ENCODE measurements at places on chromosomes 16 and 17. TPM values are rescaled to one million over a fixed set of nuclear protein-coding genes. Genes with fewer than 3 reads are reported as not detected.

ALOX15 gene
- 0.97 TPM for total RNA-seq

EMC8 gene
- total RNA-seq = 17.8 TPM

NLRP1 gene
- total RNA-seq = 11.3 TPM

HOXB5 gene
- total RNA-seq = not detected

NCBP3 gene
- 19.6 TPM for total RNA-seq

PRSS21 gene
- total RNA-seq = not detected

TRIM72 gene
- 4.6 TPM for total RNA-seq

CLEC10A gene
- 1.4 TPM for total RNA-seq
